ENCODE measurements at places on chromosomes 12 and 14.

DNA sequence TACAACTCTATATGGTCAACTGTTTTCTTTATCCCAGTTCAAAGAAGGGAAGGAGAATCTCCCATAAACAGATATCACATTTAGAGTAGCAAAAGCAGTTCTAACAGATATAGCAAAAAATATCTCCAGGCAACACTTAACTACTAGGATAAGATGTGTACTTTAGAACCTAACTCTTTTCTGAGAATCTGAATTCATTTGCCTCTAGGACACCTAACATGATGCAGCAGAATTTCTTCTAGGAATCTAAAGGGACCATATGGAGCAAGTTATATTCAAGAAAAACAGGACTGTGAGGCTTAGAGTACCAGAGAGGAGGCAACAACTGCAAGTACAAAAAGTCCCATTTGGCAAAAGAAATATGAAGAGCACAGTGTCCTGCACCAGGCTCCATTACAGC, 24.4 kb upstream of the CAPRIN2 start:
- DNase-seq: no peak

- DNase-seq: no peak
These were observed 231.7 kb upstream of the PRKD1 start for GRCh38 chr14:30159374-30159773.

DNA sequence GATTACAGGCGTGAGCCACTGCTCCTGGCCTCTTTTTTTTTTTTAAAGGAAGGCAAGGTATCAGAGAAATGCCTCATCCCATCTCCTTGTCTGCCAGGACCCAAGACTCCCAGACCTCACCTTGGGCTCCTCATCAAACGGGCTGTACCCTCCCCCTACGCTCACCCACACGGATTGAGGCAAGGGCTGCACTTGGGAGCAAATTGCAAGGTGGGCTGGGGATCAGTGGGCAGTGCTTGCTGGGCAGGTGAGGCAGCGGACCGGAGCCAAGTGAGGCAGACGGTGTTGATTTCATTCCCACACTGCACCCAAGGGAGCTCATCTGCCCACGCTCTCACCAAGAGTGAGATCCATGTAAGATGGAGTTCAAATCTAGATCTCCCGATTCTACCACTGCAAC, 41.0 kb upstream of the DICER1 start:
- no peak for DNase-seq

- no peak for DNase-seq
These were observed 18.2 kb upstream of the IRF2BPL start for GRCh38 chr14:77046721-77047120.

DNA sequence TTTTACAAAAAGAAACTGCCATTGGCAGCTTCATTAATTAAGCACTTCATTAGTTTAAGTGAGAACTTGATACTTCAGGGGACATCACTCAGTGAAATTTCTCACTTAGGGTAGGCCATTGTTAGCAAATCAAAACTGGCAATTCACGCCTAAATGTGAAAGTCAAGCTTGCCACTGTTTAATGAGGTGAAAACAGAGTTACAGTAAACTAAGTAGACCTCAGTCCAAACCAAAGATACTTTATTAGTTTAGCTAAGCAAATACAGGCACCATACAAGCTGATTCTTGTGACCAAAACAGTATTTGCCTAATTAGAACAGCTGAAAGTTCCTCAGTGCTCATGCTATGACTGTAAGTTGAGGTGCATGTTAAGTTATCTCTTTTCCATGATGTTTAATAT, 176.5 kb upstream of the CPNE8 start:
- DNase-seq: no peak

- DNase-seq: peak; percentile 51
These were observed 32.0 kb downstream of the RFLNA start for GRCh38 chr12:124326871-124327270.

- DNase-seq: no peak
These were observed 49.7 kb upstream of the TRAF3 start for GRCh38 chr14:102727336-102728095.

- DNase-seq: no peak
These were observed 40.7 kb upstream of the TMEM263 start for GRCh38 chr12:106914796-106915634.

- no peak for DNase-seq
These were observed 33.9 kb upstream of the CDK17 start for GRCh38 chr12:96434107-96434506.

GRCh38 chr14:47246367-47246766, 429.0 kb downstream of the MDGA2 start:
- no peak for DNase-seq

- DNase-seq: no peak
These were observed 795.6 kb downstream of the DIO2 start for GRCh38 chr14:79415726-79416125.

DNA sequence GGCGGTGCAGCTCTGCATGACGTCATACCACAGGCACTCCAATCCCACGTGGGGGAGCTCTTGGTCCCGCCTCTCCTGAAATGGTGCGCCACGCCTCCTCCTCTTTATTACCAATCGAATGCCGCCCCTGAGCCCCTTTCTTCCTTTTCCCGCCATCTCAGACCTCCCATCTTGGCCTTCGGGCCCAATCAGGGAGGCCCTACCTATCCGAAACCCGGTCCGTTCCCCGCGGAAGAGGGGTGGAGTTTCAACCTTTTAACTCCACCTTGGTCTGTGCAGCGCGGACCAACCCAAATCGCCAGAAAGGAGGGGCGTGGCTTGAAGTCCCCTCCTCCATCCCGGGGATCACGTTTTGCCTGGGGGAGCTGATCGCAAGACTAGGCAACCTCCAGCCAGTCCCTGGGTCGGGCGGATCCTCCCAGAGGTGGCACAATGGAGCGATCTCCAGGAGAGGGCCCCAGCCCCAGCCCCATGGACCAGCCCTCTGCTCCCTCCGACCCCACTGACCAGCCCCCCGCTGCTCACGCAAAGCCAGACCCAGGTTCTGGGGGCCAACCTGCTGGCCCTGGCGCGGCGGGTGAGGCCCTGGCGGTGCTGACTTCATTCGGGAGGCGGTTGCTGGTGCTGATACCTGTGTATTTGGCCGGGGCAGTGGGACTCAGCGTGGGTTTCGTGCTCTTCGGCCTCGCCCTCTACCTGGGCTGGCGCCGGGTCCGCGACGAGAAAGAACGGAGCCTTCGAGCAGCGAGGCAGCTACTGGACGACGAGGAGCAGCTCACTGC, at the start of gene ESYT1:
Gene ESYT1, plus strand, starts transcription at position 380 of the 782 bp plus-strand sequence. Its CDS starts 53 bp downstream, at position 433.
- DNase-seq: peak; percentile 99

- DNase-seq: no peak
These were observed 80.6 kb upstream of the DAAM1 start for GRCh38 chr14:59107819-59108218.

DNA sequence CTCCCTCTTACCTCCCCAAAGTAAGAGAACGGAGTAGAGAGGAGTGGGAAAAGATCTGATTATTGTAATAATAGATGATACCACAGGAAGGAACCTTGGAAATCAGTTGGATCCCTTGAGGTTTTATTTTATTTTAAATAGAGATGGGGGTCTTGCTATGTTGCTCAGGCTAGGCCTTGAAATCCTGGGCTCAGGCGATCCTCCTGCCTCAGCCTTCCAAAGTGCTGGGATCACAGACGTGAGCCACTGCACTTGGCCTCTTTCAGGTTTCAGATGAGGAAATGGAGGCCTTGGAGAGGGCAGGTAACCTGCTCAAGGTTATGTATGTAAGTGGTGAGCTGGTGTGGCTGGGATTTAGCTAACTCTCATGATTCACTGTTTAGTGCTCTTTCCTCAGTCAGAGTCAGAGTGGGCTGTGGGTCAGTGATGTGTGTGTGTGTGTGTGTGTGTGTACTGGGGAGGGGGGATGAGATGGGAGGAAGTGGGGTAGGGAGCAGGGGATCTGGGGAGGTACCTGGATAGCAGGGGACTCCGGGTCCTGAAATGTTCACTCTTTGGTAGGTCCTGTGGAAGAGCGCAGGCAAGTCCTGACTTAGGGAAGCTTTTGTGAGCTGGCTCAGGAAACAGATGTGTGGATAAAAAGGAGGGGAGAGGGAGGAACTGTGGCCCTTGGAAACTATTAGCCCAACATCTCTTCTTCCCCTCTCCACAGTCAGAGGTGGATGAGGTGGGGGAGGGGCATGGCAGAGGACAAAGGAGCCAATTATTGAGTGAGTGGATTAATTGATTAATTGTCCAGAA, 4.7 kb upstream of the CISTR start:
- DNase-seq: no peak

DNA sequence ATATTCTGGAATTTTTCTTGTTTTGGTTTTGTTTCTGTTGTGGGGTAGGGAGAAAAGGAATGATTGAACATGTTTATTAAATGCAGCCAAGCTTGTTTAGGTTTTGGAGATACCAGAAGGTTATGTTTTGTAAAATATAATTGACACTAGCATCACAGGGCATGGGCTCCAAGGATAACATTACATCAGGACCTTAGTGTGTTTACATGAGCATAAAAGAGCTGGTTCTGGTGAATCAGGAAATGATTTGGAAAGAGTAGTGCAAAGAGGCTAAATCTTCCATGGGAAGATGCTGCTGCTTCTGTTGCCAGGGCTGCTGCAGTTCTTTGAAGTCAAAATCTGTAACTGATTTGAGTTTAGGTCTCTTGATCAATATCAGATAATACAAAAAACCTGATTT, 118.7 kb downstream of the ETNK1 start:
- DNase-seq: no peak

GRCh38 chr14:33855672-33856071, 95.2 kb downstream of the EGLN3 start:
- no peak for DNase-seq

GRCh38 chr12:45355730-45356129, 139.8 kb downstream of the ANO6 start:
- no peak for DNase-seq

- no peak for DNase-seq
These were observed 87.7 kb upstream of the FOXN3 start for GRCh38 chr14:89504602-89505313.

GRCh38 chr12:14567351-14568162, at the start of gene PLBD1:
Gene PLBD1 (minus strand): TSS chr12:14567883. CDS start chr12:14567696, 187 bp downstream.
- DNase-seq: peak; percentile 12

- DNase-seq: no peak
These were observed 2.1 kb downstream of the TTC6 start for GRCh38 chr14:37597538-37597913.

DNA sequence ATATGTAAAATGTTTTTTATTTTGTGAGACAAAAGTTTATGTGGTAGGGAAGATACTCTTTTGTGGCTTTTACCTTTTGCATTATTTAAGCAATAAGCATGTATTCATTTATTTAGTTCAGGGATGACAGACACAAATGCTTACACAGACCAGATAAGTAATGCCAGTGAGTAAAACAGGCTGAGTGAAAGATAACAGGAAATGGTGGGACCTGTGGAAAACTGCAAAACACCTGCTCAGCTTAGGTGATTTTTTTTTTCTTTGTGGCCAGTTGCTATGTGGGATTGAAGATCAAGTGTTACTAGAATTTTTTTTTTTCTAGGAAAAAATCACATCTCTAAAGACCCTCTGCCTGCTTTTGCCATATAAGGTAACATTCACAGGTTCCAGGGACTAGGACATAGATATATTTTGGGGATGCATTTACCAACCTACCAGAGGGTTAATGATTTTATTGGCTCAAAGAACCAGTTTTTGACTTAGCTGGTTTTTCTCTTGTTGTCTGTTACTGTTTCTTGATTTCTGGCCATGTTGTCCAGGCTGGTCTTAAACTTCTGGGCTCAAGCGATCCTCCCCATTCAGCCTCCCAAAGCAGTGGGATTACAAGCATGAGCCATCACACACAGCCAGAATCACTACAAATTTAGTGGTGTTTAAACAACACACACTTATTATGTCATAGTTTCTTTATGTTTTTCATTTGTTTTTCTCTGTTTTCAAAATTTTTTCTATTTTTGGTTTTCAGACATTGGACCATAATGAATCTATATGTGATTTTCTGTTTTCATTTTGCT, 9.8 kb downstream of the PSMA6 start:
- no peak for DNase-seq

DNA sequence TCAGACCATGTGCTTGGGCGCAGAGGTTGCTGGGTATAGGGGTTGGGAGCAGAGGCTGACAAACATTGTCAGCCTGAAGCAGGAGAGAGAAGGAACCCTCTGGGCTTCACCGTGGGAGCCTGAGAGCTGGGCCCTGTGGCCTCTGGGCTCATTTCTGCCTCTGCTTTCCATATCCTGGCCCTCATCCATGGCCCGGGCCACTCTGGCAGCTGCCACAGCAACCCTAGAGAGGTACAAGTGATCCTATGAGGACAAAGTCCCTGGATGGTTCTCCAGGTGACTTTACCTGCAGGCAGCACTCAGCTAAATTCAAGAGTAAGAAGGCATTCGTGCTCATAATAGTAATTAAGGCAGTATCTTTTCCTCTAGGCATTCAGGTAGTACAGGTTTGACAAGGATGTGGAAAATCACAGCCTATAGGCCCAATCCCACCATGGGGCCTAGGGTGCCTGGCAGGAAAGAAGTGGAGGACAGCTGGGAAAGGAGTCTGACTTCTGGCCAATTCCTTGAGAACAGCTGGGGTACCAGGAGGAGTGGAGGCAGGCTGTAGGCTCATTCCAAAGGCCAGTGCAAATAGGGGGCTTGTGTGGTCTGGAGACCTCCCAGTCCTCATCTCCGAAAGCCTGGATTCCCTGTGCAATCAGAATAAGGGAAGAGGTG, 3.6 kb upstream of the TTC7B start:
- DNase-seq: no peak

- DNase-seq: no peak
These were observed 25.5 kb upstream of the FBXO34 start for GRCh38 chr14:55245657-55246268.

- DNase-seq: no peak
These were observed 56.5 kb downstream of the HSPB8 start for GRCh38 chr12:119235197-119235751.

DNA sequence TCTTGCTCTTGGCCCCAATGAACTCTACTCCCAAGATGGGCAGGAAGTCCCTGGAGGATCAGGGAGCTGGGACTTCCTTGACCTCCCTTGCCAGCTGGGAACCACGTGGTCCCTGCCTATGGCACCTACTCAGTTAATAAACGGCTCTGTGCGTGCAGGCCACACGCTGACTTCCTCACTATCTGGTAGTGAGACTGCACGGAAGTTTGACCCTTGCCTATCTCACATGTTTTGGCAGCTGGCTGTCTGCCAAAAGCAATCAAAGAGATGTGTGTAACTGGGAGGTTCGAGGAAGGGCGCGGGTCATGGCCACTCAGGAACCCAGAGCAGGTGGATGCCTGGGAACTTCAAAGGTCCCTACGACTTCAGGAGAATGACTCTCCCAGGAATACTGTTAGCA, 57.9 kb downstream of the RFLNA start:
- DNase-seq: no peak

GRCh38 chr12:13097491-13098011, 5.9 kb downstream of the GSG1 start:
- DNase-seq: no peak

All from cerebellum (tissue), 4 donors.